ENCODE measurements at places on chromosomes 16 and 17.

DNA sequence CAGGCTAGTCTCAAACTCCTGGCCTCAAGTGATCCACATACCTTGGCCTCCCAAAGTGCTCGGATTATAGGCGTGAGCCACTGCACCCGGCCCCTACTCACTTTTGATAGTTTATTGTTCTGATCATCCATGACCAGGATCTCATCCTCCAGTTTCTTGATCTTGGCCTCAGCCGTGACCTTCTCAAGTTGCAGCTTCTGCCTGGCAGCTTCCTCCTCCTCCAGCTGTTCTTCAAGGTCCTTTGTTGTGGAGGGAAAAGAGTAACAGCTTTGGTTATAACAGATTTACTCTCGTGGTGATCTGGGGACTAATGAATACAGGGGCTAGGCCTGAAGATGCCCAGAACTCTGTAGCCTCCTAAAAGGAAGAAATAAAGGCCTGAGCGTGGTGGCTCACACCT lies 89.9 kb downstream of the NDE1 start:
- DNase-seq = no peak

DNA sequence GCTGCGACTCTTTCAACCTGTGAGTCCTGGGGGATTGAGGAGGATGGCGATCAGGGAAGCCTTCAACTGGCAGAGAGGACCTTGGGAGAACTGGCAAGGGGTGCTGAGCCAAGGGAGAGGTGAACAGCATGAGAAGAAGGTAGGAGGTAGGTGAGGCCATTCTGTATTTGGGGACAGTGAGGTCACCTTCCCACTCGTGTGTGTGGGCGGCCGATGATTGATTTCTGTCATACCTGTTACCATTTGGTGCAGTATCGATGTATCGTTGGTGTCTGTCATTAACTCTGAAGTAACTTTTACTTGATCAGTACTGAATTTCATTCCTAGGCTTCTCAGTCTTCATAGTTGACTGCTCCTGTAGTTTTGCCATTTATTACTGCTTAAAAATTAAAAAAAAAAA lies 3.8 kb downstream of the ARSG start:
- peak; percentile 74 for DNase-seq

- DNase-seq = no peak
Observed at GRCh38 chr16:58828901-58829545, 94.9 kb upstream of the GOT2 start.

GRCh38 chr16:8623634-8624033 lies 2.1 kb downstream of the METTL22 start:
- no peak for DNase-seq

DNA sequence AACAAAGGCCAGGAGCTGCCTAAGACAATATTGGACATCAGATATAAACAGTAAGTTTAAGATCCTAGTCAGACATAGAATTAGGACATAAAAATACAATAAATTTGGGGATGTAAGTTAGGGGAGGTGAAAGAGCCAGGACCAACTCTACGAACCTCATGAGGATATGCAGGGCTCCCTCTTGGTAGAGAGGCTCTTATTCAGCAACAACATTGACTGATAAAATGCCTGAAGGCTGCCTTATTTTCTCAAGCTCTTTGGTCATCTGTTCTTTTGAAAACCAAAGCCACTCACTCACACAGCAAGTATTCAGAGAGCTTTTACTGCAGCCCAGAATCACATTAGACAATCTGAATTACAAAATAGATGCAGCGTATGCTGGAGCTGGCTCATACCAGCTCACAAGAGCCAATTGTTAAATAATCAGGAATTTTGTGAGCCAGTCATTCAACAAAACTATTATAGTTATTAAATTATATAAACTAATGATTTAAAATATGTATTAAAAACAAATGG lies 108.6 kb upstream of the CLEC3A start:
- no peak for DNase-seq

DNA sequence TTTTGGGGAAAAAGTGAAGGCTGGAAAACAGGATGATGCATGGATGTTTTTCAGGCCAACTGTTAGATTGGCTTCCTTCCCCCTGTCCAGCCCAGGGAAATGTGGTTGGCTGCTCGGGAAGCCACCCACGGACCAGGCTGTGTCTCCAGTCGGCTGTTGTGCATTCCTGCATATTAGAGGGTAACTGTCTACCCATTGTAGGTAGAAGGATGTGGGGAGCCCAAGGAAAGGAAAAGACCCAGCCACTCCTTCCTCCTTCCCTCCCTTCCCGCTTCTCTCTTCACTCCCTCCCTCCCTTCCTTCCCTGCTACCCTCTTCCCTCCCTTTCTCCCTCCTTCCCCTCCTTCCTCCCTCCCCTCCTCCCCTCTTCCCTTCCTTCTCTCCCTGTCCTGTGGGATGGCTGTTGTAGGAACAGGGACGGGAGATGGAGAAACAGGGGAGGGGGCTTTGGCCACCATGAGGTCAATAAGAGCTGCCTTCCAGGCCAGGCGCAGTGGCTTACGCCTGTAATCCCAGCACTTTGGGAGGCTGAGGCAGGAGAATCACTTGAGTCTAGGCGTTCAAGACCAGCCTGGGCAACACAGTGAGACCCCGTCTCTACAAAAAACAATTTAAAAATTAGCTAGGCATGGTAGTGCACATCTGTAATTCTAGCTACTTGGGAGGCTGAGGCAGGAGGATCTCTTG lies 16.9 kb downstream of the SYT17 start:
- DNase-seq = no peak

DNA sequence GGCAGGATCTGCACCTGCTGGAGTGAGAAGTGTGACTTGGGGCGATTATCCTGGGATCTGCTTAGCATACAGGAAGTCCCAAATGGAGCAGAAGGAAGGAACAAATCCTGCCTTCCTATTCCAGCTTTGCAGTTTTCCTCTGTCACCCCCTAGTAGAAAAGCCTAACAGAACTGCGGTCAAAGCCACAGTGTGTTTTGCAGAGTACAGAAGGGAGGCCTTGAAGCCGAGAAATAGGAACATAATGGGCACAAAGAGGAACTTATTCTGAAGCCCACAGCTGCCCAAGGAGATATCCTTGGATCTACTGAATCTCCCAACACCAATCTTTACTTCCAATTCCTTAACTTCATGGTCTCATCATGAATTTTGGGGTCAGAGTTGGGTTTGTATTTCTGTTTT lies 8.5 kb downstream of the KRTAP1-5 start:
- no peak for DNase-seq

GRCh38 chr17:73872816-73873215 lies 228.6 kb upstream of the SDK2 start:
- DNase-seq = no peak

- no peak for DNase-seq
Observed at GRCh38 chr16:72210072-72210471, 38.1 kb upstream of the PMFBP1 start.

GRCh38 chr16:23355106-23355670 lies 53.1 kb downstream of the SCNN1B start:
- DNase-seq = no peak

- DNase-seq = no peak
Observed at GRCh38 chr16:65375651-65376050, 253.8 kb upstream of the CDH11 start.

DNA sequence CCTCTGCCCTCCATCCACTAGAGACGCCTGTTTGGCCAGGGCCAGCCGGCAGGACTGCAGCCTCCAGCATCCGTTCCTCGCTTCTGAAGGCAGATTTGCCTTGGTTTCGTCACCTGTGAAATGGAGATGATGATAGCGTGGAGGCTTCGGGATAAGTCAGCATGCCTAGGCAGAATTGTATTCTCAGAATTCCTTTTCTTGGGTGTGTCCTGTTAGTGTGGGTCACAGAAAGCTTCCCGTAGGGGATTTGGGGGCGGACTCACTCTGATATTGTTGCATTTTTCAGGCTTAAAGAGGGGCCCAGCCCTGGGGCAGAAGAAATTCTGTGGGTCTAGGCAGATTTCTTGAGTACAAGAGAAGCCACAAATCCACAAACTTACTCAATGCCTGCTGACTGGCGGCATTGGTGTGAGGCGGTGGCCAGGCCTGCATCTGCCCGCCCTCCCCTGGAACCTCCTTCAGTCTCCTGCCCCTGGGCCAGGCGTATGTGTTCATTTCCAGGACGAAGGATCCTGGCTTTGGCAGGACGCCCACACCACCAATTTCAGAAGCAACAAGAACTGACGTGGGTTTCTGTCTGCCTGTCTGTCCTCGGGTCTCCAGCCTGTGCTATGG lies 17.6 kb downstream of the CCDC42 start:
- DNase-seq = no peak

- DNase-seq = no peak
Observed at GRCh38 chr16:79543219-79543618, 57.3 kb downstream of the MAF start.

- no peak for DNase-seq
Observed at GRCh38 chr16:70692130-70692872, 6.4 kb upstream of the MTSS2 start.

DNA sequence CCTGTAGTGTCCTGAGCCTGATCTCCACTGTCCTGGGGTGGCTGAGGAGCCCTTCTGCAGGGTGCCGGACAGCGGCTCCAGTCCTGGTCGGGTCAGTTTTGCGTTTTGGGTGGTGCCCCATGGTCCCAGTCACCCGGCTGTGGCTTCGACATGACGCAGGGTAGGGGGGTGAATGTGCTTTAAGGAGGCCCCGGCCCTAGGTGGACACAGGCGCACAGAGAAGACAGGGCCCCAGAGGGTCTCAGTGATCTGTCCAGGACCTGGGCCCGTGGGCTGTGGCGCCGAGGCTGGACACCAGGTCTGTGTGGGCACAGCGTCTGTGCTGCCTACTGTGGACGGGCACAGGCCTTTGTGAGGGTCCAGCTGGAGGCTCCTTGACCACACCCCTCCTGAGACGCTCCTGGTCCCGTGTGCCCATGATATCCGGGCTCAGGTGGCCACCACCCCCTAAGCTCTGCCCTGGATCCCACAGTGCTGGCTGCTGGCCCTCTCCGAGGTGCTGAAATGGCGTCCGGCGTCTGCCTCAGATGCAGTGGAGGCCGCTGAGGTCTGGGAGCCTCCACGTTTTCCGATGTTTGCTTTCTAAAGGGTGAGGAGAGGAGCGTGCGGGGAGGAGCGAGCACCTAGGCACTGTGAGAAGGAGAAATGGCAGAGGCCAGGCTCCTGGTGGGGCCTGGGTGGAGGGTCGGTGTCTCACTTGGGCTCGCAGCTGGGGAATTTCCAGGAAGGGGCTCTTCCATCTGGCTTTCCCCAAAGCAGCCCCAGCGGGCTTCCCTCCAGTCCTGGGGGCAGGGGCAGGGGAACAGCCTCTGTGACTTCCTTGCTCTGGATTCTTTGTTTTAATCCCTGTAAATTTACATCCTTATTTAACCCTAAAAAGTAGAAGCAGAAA lies 56.1 kb upstream of the ACSF3 start:
- DNase-seq = peak; percentile 27

GRCh38 chr17:76547183-76547641 lies 7.4 kb downstream of the PRCD start:
- DNase-seq = peak; percentile 48

GRCh38 chr17:36679815-36680467 lies 78.6 kb downstream of the MRM1 start:
- DNase-seq = no peak

DNA sequence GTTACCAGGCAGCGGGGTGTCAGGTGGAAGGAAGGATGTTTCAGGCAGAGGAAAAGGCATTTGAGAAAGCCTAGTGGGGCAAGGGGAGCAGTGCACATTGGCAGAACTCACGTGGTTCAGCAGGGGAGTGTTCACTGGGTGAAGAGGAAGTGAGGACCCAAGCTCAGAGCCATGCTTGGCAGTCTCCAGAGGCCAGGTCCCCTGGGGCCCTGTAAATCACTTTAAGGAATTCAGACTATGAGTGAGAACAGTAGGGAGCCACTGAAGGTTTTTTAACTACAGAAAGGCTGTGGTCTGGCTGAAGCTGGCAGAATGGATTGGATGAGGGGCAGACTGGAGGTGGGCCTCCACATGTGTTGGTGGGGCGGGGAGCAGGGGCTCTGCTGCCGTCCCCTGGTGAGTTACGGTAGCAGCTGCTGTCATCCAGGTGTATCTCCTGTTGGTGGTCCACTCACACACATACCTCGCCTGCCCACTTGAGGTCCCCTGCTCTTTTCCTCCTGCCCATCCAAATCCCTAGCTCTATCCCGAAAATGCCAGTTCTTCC lies 5.1 kb downstream of the CLEC16A start:
- DNase-seq = no peak

- DNase-seq = no peak
Observed at GRCh38 chr17:77654850-77655249, 303.7 kb upstream of the TNRC6C start.

GRCh38 chr17:39608142-39608981 lies 642 bp upstream of the NEUROD2 start:
- DNase-seq = no peak

DNA sequence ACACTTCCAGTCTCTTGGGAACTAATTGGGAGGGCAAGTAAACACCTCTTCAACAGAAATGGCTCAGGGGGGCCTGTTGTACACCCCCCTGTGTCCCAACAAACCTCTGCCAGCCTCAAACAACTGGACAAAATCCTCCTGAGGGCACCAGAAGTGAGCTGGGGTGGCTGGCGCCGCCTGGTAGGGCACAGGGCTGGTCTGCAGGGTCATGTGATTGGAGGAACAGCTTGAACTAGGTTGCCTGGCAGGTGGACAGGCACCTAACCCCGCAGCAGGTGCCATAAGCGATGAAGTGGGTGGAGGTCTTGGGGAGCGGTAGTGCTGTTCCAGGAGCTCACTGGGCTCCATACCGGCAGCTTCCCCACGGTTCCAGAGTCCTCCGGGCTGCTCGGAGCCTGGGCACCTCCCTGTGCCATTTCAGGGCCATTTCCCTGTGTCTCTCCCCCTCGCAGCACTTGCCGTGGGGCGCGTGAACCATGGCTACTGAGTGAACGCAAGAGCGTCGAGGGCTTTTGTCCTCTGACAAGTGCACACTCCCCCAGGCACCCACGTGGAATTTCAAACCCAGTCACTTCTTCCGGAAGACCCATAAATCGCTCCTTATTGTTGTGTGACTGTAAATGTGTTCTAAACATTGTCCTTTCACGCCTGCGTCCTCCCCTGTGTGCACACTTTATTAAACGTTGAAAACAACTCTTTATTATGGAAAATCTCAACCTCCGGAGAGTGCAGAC lies 101.5 kb downstream of the SEC14L1 start:
- DNase-seq = no peak

DNA sequence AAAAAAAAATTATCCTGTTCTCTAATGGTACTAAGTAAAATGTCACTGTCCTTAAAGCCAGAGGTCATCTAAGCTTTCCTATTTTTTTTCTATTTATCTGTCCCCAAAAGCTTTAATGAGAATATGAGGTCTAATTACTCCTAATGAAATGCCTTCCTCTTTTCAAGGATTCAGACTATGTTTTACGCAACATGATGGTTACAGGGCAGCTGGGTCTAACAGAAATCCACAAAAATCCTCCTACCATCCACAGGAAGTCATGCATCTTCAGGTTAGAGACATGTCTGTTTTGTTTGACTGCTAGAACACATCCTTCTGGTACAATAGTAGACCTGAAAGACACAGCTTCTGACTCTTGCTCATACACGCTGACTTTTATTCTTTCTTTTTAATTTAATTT lies 29.7 kb upstream of the NSRP1 start:
- DNase-seq = no peak
